Epithelial cell of proximal tubule (primary cell): ENCODE measurements at places on chromosomes 4 and X.

DNA sequence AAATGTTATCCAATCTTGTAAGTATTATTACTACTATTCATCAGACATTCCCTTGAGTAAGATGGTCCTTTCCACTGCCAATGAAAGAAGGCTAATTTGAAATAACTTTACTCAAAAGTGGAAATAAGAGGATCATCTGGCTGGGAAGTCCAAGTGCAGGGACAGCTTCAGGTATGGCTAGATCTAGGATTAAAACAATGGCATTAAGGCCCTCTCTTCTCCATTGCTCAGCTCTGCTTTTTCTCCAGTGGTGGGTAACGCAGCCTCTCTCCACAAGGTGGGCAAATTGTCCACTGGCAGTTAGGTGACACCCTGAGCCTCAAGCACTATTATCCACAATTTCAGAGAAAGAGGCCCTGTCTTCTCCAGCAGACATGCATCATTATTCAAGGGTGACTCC is 66.7 kb upstream of the PGM2 start:
- no peak for DNase-seq

DNA sequence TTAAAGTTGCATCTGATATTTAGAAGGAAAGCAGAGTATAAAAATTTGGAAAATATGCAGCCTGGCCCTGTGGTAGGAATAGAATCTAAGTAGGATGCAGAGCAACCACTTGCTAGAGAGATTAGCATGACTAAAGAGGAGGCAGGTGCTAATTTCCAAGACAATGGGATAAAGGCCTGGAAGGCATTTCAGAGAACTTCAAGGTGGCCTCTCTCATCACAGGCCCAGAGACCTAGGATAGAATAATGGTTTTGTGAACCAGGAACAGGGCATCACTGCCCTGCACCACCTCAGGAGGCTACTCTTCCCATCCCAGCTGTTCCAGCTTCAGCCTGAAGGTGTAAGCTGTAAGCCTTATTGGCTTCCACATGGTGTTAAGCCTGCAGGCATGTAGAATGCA is 621.7 kb upstream of the HS3ST1 start:
- DNase-seq, result no peak

- no peak for DNase-seq
Measured at GRCh38 chrX:69107747-69108401, 57.4 kb downstream of the PJA1 start.

DNA sequence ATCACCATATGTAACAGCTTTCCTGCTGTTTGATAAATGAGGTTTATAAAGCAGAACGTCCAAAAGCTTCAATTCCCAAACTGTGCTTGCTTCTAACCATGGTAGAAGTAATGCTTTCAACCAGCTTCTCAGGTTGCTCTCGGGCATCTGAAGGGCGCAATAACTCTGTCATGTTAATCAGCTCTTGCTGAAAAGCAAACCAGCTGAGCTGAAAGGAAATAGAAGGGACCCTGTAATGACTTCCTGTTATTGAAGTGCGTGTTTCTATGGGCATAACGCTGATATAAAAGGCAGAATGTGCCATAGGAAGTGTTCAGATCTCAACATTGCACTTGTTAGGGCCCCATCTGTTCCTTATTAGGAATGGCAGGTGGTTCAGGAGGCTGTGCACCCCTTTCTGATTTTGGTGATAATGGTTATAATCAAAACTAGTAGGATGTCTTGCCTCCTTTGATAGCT is 21.2 kb downstream of the HERC3 start:
- no peak for DNase-seq

- DNase-seq, result no peak
Measured at GRCh38 chr4:127217586-127218229, 415.0 kb upstream of the INTU start.

DNA sequence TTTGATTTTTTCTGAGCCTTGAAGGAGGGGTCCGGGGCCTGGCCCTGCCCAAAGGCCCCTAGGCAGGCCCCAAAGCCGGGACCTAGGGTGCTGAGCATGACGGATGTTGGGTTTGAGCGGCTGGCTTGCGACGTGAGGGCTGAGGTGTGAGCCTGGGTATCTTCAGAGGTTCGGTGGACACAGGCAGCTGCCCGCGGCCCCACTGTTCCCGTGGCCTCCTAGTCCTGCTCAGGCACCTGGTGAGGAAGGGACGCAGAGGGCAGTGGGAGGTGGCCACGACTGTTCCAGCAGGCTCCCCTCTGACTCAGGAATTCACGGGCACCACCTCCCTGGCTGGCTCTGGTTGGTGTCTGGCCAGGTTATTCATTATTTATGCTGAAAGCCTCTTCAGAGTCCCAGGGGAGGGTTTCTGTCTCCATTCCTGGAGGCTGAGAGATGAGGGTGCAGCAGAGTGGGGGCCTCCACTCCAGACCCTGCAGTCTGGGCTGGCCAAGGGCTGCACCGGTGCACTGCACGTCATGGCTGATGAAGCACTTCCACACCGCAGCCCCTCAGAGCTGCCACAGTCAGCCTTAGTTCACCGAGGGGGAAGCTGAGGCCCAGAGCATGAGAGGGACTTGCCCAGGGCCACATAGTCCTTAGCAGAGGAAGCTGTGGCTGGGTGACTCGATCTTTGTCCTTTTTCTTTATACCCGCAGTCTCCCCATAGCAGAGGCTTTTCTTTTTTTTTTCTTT is 2.2 kb downstream of the MSANTD1 start:
- DNase-seq, result no peak
